Heart right ventricle (tissue), 16 donors: ENCODE measurements at places on chromosomes 16 and 17.

DNA sequence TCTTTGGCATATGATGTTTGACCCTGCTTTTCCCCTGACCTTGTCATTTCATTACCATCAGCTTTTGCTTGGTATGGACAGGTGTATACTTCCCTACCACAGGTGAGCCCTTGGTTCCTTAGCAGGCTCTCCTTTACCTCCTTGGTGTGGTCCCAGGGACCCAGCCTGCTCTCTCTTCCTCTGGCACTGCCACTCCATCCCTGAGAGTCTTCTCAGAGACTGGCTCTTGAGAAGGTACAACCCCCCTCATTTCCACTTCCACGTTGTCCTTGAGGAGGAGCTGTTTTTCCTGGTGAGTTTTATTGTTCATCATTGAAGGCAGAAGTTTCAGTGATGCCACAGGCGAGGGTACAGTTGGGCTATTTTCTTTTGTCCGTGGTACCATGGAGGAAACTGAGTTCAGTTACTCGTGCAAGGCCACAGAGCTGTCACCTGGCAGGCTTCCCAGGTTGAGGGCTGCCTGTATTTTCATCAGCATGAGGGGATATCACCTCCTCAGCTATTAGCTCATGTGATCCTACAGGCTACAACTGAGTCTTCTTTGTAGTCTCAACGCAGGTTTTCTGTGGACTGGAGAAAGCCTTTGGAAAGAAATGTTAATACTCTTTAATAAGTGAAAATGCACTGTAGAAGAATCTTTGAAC lies 52.3 kb downstream of the MSI2 start:
- no peak for DNase-seq

DNA sequence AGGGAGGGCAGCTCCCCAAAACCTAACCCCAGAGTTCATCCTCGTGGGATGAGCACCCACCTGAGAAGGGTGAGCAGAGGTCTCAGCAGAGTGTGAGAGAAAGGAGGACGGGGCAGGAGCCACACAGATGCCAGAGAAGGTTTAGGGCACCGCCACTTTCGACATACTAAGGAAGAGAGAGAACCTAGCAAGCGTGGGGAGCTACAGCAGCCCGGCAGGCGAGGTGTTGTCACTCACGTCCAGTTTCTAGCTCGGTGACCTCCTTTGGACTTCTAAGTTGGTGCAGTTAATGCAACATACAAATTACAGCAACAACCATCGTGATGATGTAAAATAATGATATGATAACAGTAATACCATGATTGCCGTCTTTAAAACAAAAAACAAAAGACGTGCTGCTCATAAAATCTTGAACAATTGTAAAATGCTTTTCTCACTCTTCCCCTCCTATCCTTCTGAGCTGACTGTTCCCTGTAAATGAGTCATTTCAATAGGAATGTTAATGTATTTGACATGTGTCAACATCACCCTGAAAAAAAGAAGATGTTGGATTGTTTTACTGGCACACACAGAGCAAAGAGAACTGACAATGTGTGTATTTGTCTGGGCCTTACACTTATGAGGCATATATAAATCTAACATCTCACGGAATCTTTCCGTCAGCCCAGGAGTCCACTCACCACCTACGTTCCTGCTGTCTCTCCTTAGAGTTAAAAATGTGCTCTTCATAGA lies 158.2 kb upstream of the MAF start:
- DNase-seq = no peak

DNA sequence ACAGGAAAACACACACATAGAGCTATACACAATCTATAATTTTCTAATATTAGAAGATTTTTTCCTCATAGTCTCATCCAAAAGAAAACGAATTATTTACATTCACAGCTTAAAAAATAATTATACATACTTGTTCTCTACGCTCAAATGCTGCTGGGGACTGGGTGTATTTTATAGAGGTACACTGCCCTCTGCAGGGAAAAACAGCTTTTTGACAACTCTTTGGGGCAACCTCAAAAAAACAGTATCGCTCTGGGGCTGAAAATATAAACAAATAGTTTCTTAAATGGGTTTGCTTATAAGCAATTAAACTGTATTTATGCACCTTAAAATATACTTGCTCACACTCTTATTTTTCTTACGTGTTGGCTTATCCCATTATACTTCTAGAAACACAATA lies 261.8 kb upstream of the PSMD7 start:
- DNase-seq = no peak

DNA sequence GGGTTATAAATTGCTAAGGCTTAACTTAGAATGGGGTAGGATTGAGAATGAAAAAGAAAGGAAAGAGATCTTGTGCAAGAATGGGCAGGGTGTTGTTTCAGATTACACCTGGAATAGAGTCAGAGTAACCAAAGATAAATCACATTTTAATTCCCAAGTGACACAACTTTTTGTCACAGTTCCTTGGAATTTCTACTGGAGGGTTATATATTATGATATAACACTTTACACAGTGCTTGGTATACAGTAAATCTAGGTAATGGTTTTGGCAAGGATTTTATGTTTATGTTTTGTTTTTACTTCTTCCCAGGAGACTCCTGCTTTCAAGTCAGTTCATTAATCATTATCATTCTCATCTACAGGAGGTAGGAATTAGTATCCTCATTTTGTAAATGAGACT lies 115.7 kb upstream of the KCNJ16 start:
- DNase-seq = no peak

DNA sequence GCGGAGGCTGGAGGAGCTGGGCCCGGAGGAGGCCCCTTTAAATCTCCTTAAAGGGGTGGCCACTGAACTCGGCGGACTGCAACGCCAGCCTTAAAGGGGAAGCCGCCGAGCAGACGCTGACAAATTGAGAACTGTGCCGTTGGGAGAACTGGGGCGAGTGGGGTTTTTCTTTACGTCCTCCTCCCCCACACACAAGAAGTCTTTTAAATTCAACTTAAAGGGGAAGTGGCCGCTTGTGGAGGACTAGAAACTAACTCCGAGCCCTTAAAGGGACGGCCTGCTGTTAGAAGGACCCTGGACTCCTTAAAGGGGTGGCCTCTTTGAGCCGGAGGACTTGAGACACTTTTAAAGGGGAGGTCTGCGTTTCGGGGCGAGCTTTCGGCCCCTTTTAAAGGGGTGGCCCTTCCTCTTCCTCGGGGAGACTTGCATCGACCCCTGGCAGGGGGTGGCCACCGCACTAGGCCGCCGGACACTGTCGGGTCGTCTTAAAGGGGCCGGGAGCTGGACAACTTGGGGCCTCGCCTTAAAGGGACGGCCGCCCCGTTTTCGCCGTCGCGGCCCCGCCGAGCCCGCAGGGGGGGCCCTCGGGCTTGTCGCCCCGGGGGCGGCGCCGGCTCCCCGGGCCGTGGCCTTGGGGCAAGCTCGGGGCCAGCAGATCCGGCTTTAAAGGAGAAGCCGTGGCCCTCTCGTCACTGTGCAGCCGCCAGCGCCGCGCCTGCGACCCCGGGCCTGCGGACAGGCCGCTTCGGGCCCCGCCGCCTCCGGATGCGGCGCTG lies 688 bp downstream of the FBRS start:
- peak; percentile 80 for DNase-seq

- no peak for DNase-seq
Measured at GRCh38 chr17:19310151-19310550, 52.4 kb downstream of the B9D1 start.

DNA sequence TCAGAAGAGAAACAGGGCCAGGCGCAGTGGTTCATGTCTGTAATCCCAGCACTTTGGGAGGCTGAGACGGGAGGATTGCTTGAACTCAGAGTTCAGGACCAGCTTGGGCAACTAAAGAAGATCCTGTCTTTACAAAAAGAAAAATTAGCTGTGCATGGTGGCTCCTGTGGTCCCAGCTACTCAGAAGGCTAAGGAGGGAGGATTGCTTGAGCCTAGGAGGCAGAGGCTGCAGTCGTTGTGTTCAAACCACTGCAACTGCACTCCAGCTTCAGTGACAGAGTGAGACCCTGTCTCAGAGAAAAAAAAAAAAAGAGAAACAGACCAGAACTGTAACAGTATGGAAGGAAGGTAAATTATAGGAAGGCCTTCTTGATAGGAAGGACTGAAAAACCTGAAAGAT lies 10.3 kb downstream of the ARL4D start:
- DNase-seq = no peak

DNA sequence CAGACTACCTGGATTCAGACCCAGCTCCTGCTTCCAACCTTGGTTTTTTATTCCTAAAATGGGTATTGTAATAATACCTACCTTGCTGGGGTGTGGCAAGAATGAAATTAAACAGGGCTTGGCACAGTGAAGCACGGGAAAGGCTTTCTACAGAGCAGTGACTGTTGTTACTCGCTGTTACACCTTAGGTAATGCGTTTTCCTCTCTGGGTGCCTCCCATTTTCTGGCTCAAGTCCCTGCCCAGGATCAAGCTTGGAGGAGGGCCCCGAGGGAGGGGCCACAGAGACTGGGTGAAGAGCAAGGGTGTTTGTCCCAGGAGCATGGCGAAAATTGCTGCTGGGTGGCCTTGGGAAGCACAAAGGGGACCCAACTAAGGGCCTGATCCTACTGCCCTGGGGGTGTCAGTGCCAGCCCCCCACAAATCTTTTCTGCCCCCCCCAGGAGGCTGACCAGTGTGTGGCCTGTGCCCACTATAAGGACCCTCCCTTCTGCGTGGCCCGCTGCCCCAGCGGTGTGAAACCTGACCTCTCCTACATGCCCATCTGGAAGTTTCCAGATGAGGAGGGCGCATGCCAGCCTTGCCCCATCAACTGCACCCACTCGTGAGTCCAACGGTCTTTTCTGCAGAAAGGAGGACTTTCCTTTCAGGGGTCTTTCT lies 13.3 kb downstream of the MIEN1 start:
- DNase-seq = no peak

- no peak for DNase-seq
Measured at GRCh38 chr17:51200295-51200694, 34.1 kb downstream of the NME2 start.

GRCh38 chr17:40961591-40961990 lies 5.2 kb downstream of the KRT39 start:
- DNase-seq = no peak

DNA sequence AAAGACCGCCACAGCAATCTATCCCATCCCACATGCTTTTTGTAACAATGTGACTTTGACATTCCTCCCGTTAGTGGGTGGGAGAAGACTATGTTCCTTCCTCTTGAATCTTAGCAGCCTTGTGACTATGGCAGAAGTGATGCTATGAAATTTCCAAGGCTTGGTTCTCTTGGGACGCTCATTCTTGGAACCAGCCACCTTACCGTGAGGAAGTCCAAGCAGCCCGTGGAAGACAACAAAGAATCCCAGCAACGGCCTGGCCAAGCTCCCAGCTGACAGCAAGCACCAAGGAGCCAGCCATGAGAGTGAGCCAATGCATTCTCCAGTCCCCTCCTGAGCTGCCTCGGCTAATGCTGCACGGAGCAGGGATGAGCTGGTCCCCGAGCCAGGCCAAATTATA lies 62.3 kb downstream of the VPS53 start:
- DNase-seq = peak; percentile 86

- no peak for DNase-seq
Measured at GRCh38 chr16:29204806-29205135, 201.7 kb downstream of the NPIPB11 start.

DNA sequence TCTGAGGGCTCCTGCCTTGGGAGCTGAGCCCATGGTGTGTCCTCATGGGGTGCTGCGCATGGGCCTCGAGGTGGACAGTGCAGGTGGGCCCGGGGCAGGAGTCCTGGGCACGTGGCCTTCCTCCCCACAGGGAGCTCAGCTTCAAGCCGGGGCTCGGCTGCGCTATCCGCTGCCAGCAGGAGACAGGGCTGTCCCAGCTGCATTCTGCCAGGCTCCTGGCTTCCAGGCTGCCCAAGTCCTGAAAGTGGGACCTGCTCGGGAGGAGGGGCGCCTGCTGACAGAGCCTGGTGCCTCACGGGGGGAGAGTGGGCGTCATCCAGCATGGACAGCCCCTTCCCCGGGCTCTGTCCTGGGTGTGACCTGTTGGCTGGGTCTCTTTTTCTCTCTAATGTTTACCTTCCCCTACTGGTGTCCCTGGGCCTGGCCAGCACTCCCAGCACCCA lies 7.1 kb downstream of the TRAF7 start:
- no peak for DNase-seq

- no peak for DNase-seq
Measured at GRCh38 chr16:4510131-4510530, 28.4 kb downstream of the CDIP1 start.

DNA sequence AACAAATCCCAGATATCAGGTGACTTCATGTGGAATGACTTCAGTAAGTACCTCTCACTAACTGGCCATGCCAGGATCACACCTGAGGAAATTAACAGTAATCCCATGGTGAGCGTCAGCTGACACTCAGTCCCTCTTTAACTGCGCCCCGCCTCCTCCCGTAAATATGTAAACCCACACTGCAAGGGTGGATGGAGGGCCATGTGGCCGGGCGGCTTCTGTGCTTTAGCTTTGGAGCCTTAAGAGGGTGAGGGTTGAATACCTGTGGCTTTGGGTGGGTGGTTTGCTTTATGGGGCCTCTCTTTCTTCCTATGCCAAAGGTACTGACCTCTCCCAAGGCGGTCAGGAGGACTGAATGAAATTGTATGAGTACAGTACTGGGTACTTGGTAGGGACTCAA lies 141.7 kb downstream of the MRM1 start:
- DNase-seq = no peak

- no peak for DNase-seq
Measured at GRCh38 chr16:89291363-89291762, 73.9 kb downstream of the ZNF778 start.

- DNase-seq = no peak
Measured at GRCh38 chr17:72726936-72727335, 365.6 kb downstream of the SLC39A11 start.

DNA sequence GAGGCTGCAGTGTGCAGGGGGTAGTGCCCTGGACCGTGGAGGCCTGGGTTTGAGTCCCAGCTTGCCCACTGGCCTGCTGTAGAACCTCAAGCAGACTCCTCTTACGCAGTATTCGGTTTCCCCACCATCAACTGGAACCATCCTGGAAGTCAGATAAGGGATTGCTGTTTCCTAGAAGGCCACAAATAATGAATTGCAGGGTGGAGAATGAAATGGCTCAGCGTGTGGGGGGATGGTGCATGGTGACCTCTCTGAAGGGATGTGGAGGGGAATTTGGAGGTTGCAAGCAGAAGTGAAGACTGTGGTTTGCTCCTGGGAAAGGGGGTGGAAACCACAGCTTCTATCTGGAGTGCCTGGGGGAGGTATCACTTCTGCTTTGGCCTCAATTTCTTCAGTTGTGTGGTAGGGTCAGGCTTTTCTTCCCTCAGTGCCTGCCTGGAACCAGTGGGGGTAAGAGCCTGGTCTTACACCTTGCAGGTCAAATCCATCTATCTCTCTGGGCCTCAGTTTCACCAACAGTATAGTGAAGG lies 1.7 kb downstream of the ADGRG5 start:
- DNase-seq = peak; percentile 7

GRCh38 chr16:84786605-84787262 lies 33.1 kb upstream of the CRISPLD2 start:
- no peak for DNase-seq

GRCh38 chr17:66192378-66192687 lies 400 bp upstream of the CEP112 start:
- DNase-seq = no peak

- no peak for DNase-seq
Measured at GRCh38 chr17:34414339-34414738, 51.3 kb upstream of the CCL1 start.

DNA sequence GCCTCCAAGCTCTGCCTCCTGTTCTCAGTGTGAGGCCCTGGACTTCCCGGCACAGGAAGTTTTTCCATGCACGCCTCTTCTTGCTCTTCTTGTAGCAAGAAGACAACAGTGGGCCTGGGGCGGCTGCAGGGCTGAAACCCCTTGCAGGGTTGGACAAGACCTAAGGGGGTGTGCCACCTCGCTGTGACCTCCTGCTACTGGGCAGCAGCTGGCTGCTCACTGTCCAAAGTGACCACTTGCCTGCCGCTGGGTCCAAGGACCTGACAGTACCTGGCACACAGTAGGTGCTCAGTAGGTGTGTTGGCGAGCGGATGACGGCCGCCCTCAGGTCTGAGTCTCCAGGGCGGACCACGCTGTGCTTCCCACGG lies 331.6 kb downstream of the C16orf95 start:
- no peak for DNase-seq
